ENCODE measurements at places on chromosomes 3 and 15. TPM values are rescaled to one million over a fixed set of nuclear protein-coding genes. Genes with fewer than 3 reads are reported as not detected.
A peak's percentile ranks its signal among the peaks of the same experiment; 100 is the strongest.

ADCY5 gene
- 0.09 TPM for polyA plus RNA-seq

LPCAT4 gene
- polyA plus RNA-seq: 24.4 TPM

ERICH6 gene
- polyA plus RNA-seq: 0.13 TPM

GYG1 gene
- polyA plus RNA-seq: 57.2 TPM

DNA sequence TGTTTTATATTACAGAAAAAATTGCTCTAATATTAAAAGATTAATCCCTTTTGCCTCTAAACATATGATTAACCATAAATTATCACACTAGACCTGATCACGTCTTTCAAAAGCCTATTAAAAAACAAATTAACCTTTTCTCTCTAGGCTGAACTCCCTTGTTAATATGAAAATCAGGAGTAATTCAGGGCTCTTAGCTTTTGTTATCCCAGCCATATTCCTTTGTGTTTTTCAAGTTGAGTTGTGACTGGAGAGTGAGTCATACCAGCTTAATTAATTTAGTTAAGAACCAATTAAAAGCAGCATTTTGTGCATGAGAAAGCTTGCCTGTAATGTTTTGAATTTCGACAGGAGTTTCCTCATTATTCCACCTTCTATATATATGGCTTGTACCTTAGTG is 385.8 kb downstream of the VGLL3 start:
- no peaks in the 10 kb centered on the region for H3K36me3 ChIP-seq
- H3K27me3 ChIP-seq: no peaks in the 10 kb centered on the region
- H3K4me3 ChIP-seq: no peak overlapping the region
- no peak for DNase-seq
- no peaks in the 10 kb centered on the region for H3K4me1 ChIP-seq
- H3K27ac ChIP-seq: no peak overlapping the region

GRCh38 chr3:149547954-149548668 is 73.6 kb downstream of the TM4SF4 start:
- peaks cover 35% of the 10 kb centered on the region for H3K4me1 ChIP-seq
- H3K4me3 ChIP-seq: peak overlapping the region; percentile 46
- peak overlapping the region; percentile 94 for H3K27ac ChIP-seq
- H3K27me3 ChIP-seq: no peaks in the 10 kb centered on the region
- DNase-seq: peak; percentile 94
- no peaks in the 10 kb centered on the region for H3K36me3 ChIP-seq

DNA sequence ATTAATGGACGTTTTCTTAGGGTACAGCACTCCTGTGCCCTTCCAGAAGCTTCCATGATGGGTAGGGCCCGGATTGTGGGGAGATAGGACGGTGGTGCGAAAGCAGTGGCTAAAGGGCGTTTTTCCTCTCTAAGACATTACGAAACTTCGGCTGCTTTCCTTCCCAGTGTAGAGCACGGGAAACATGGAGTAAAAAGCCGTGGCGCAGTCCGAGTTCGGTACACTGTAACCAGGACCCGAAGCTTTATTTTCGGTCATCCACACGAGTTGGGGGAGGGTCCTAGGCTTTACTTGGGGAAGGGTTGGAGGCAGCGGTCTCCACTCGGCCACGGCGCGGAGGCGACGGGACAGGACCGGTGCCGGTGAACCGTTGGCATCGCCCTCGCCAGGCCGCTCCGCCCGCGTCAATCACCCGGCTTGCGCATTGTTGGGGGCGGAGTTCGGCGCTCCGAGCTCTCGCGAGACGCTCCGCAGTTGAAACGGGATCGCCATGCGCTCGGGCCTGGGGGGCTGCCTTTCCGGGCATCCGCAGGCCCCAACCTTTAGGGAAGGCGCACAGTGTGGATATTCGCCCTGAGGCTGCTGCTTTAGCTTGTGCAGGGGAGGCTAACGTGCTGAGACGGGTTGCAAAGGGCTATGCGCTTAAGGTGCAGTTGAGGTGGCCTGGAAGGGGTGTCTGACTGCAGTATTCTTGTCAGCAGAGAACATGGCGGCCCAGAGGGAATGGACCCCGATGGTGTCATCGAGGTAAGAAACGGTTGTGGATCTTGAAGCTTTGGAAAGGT is 546 bp downstream of the EIF4A2 start:
- peaks cover 34% of the 10 kb centered on the region for H3K4me1 ChIP-seq
- H3K4me3 ChIP-seq: peak overlapping the region; percentile 97
- H3K27ac ChIP-seq: peak overlapping the region; percentile 87
- DNase-seq: peak; percentile 93
- H3K27me3 ChIP-seq: no peaks in the 10 kb centered on the region

DNA sequence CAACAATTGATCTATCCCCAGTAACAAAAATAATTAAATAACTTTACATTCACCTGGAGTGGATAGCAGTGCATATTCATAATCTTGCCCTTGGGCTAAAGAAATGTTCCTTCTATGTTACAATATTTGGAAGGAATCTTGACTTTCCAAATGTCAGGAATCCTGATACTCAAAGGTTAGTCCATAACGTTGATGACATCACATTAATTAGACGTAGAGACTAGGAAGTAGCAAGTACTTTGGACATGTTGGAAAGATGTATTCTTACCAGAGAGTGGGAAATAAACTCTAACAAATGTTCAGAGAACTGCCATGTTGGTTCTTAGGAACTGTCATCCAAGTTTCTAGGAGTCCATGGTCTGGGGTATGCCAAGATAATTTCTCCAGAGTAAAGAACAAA is 70.6 kb upstream of the SLC25A36 start:
- peaks cover under 1% of the 10 kb centered on the region for H3K27me3 ChIP-seq
- H3K27ac ChIP-seq: no peak overlapping the region
- H3K4me3 ChIP-seq: no peak overlapping the region
- DNase-seq: no peak
- no peaks in the 10 kb centered on the region for H3K4me1 ChIP-seq

- no peak for DNase-seq
- H3K36me3 ChIP-seq: no peaks in the 10 kb centered on the region
- no peak overlapping the region for H3K27ac ChIP-seq
- H3K4me3 ChIP-seq: no peak overlapping the region
- H3K27me3 ChIP-seq: no peaks in the 10 kb centered on the region
Measured at GRCh38 chr3:181899702-181900101, 188.0 kb downstream of the SOX2 start.

GRCh38 chr3:98388147-98388546 is 2.3 kb upstream of the OR5K3 start:
- H3K4me3 ChIP-seq: no peak overlapping the region
- H3K4me1 ChIP-seq: no peaks in the 10 kb centered on the region
- no peak for DNase-seq
- no peak overlapping the region for H3K27ac ChIP-seq

DNA sequence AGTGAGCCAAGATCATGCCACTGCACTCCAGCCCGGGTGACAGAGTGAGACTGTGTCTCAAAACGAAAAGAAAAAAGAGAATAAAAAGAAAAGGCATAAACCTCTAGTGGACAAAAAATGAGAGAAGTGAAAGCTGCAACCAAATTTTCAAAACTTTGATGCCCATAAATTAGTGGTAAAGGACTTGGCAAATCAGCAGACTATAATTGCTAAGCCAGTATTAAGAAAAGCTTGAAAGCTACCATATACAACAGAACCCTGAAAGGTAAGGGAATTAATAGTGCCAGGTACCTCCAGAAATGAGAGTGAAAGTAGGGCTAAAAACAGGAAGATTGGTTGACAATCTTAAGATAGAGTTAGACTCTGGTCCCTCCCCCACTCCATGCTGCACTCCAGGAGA is 32.9 kb upstream of the SLC22A13 start:
- peaks cover 23% of the 10 kb centered on the region for H3K4me1 ChIP-seq
- no peak overlapping the region for H3K4me3 ChIP-seq
- DNase-seq: no peak
- H3K36me3 ChIP-seq: peaks cover 44% of the 10 kb centered on the region

DNA sequence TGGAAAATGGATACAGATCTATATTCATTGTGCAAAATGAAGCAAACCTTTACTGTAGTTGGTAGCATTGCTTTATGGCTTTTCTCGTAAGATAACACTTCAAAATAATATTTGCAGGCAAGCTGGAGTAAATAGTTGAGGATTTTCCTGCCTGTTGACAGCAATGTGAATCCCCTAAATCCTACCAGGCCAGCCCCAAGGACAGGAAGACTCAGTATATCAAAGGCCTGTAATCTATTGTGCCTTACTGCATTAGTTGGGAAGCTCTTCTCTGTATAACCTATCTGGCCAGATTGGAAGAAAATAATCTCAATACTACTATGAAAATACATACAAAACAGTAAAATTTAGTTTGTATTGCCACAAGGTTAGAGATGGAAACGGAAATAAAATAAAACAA is 4.6 kb upstream of the GMNC start:
- no peak overlapping the region for H3K27ac ChIP-seq
- no peak overlapping the region for H3K4me3 ChIP-seq
